AG20443 (cell line): ENCODE measurements at places on chromosomes 16 and 17.
A peak's percentile ranks its signal among the peaks of the same experiment; 100 is the strongest.

DNA sequence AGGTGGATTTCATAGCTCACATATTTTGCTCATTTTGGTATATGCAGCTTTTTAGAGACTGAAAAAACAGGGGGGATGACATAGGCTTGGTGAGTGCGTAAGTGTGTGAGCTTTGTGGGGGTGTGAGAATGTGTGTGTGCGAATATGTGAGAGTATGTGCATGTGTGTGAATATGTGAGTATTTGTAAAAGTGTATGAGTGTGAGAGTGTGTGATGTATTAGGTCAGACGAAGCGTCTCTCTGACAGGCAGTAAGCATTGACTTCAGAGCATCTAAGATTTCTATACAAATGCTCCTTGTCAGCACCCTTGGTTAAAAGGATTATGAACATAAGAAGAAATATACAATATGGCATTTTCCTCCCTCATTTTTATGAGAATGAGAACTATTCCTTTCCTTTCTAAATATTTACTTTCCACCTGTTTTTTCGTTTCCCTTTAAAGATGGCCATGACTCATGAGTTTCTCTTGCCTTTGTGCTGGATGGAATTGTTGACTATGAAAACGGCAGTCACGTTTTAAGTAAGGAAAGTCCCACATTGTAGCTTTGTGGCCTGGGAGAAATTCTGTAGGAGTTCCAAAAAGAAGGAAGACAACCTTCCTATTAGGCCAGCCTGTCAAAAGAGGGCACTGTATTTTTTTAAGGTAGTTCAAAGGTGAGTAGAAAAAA is 276.4 kb downstream of the FOXL1 start:
- DNase-seq, result no peak

DNA sequence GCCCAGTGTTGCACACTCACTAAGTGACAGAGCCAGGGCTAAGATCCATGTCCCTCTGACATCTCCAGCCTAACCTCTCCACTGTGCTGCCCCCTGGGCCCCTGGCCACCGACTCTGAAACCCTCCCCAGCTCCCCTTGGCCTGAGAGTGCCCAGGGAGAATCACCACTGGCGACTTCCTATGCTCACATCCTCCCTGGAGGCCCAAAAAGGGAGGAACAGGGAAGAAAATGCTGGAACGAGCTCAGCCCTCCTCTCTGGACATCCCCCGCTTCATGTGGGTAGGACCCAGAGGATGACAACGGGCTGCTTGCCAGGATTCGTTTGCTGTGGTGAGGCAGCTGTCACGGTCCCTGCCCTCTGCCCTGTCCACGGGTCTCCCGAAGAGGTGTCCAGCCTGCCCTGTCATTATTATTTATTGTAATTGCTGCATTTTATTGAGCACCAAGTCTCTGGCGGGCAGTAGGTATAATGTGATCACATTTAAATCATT is 153.5 kb upstream of the RPL38 start:
- DNase-seq, result no peak

DNA sequence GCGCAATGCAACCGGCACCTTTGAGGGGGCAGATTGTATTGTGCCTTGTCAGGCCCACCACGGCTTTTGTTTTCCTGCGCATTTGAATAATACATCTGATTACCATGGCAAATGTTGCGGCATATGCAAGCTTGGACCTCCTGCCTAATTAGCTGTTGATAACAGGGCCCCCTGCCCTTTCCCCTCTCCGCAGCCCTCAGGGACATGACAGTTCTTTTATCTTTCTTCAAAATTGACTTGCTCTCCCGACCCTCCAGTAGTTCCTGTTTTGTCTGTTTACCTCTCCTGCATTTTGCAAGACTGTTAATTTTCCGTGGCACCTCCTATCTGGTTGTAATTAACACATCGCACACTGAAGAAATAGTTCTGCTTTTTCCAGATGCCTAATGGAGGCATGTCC is 86.8 kb downstream of the RBFOX1 start:
- no peak for DNase-seq

GRCh38 chr17:76407509-76407908 is 23.1 kb downstream of the SPHK1 start:
- no peak for DNase-seq

- DNase-seq, result no peak
Measured at GRCh38 chr17:57506774-57507127, 238.3 kb downstream of the CCDC182 start.

DNA sequence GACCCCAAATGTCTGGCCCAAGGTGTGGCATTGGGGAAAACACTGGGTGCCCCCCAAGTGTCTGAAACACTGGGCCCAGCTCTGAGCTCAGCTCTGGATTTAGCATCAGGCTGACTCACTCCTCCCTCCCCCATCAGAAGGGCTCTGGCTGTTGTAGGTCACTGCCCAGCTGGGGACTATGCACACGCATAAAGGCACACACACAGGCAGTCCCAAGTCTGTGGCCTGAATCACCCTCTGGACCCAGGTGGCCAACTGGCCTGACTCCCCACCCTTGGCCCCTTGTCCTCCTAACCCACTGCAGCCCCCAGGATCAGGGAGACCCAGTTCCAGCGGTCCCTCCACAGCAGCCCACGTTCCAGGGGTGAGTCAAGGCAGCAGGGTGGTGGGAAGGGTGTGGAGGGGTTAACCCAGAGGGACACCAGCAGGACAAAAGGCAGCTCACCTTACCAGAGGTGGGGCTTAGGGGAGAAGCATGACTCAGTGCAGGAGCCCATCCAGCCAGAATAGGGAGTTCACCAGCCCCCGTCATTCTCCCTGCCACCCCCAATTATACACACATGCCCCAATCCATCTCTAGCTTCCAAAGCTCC is 47.0 kb downstream of the MYO18A start:
- peak; percentile 87 for DNase-seq

DNA sequence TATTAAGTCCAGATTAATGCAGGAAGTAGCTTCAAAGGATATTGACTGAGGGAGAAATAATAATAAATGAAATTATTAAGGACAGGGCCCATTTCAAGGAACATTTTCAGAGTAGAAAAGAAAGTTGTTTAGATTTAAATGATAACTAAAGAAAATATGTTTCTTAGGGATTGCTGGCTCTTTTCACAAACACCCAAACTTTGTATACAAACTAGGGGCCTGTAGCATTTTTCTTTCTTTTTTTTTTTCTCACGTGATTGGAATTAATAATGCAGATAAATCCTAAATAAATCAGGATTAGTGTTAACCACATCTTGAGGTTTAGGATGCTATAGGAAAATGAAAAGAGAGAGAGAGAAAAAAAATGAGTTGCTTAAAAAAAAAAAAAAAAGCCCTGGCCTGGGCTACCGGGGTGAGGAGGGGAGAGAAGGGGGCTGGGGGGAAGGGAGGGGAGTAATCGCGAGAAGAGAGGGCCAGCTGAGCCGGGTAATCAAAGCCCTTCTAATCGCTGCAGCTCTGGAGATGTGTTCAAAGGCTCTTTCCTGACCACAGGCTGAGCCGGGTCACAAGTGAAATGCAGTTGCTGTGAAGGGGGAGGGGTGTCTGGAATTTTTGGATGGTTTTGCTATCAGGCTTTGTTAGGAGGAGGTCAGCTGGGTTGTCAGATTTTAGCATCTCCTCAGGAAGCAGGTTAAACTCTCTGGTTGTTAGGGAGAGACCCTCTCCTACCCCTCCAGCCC is 104.6 kb upstream of the ZFHX3 start:
- DNase-seq, result no peak

GRCh38 chr17:45756266-45756991 is 27.7 kb upstream of the CRHR1 start:
- DNase-seq, result no peak

- DNase-seq, result no peak
Measured at GRCh38 chr17:82560802-82561428, 41.4 kb downstream of the FOXK2 start.

- DNase-seq, result peak; percentile 27
Measured at GRCh38 chr16:69711115-69711740, 15.1 kb downstream of the NQO1 start.

GRCh38 chr16:67541391-67542263 is 13.0 kb downstream of the RIPOR1 start:
- no peak for DNase-seq
